Activated CD4-positive, alpha-beta T cell treated with anti-CD3 and anti-CD28 coated beads, Interleukin-2, amount 10 ng/mL, durations not matched to agents 7 days and 5 days (primary cell): ENCODE measurements at places on chromosomes 3 and 15. TPM values are rescaled to one million over a fixed set of nuclear protein-coding genes. Genes with fewer than 3 reads are reported as not detected.

The GOLGA8H gene
- total RNA-seq = not detected

The COL6A5 gene
- not detected for total RNA-seq

The THSD4 gene
- not detected for total RNA-seq

The UROC1 gene
- total RNA-seq = not detected

The ARNT2 gene
- not detected for total RNA-seq

The IQCH gene
- 0.77 TPM for total RNA-seq

The PLSCR2 gene
- not detected for total RNA-seq

The TMEM158 gene
- 0.55 TPM for total RNA-seq

The FSTL1 gene
- total RNA-seq = 0.37 TPM

The ENTPD3 gene
- not detected for total RNA-seq

The OR5K2 gene
- total RNA-seq = not detected

The CORO2B gene
- total RNA-seq = not detected

GRCh38 chr15:36428102-36428845, 151.2 kb upstream of the CDIN1 start:
- no peak for DNase-seq

DNA sequence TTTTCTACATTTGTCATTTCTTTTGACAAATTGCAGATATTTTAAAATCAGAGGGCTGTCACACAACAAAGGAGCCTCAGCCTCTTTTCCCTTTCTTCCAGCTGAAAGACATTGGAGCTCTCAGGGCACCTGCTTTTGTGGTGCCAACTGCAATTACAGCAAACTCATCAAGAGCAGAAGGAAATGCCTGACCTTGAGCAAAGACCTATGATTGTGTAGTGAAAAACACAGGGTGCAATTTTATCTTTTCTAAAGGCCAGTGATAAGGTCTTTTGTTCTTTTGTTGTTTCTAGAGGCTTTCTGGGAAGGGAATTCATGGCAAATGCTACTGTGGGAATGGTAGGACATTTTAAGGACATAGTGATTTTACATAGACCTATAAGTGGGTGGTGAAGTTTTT, 214.3 kb downstream of the OXSM start:
- no peak for DNase-seq

GRCh38 chr15:32966512-32966911, 228.0 kb downstream of the FMN1 start:
- no peak for DNase-seq

- DNase-seq = no peak
These were observed 38.4 kb downstream of the LIMD1 start for GRCh38 chr3:45632956-45633355.

DNA sequence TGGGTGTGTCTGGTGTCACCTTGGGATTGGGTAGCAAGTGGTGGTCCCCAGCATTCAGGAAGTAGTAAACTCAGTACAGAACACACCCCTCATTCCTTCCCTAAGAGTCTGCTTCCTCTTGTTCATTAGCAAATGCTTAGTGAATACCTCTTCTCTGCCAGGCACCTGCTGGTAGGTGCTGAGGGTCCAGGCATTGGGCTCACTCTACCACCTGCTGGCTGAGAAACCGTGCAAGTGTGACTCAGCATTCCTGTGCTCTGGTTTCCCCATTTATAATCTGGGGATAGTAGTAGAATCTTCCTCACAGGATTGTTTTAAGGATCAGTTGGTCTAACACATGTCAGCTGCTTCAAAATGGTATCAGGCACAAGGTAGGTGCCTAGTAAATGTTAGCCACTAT, 4.8 kb downstream of the SHF start:
- no peak for DNase-seq

GRCh38 chr3:62183969-62184368, 189.4 kb downstream of the FEZF2 start:
- DNase-seq = no peak

DNA sequence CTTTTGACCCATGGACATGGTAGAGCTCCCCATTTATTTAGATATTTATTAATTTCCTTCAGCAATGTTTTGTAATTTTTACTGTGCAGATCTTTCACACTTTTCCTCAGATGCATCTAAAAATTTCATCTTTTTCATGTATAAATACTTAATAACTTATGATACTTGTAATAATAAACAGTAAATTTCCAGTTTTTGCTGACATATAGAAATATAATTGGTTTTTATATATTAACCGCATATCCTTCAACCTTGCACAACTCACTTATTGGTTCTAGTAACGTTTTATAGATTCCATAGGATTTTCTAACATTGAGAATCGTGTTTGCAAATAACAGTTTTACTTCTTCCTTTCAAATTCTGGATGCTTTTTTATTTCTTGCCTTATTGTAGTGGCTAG, 3.5 kb upstream of the ZNF621 start:
- DNase-seq = no peak

DNA sequence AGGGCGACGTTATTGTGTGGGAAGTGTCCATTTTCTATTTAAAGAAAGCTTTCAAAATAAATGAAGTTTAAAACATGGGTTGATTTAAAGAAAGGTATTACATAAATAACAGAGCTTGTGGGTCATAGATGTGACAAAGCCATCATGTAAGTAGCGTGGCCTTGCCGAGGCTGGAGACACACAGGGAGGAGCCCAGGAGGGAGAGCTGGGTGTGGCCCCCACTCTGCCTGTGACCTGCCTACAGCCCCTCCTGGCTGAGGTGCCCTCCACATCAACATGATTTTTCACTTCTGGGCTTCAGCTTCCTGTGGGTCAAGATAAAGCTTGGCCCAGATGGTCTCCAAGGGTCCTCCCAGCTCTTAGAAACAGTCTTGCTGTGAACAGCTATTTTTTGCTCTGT, 12.5 kb upstream of the MGLL start:
- DNase-seq = no peak

GRCh38 chr15:79067072-79067833, 23.3 kb downstream of the RASGRF1 start:
- no peak for DNase-seq

DNA sequence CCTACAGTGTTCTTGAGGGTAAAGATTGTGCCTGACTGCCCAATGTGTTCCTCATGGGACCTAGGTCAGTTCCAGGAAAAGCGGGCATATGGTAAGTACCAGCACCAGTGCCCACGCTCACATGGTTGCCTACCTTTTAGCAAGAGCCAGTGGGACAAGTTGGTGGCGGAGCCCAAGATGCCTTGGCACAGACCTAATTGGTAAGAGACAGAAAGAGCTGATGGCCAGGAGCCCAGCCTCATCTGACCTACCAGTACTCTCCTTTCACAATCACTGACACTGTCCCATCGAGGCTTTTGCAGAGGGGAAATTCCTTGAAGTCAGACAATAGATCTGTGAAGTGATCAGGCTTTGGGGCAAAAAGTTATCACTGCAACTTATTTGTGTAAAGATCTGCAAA, 98.4 kb upstream of the BCL6 start:
- DNase-seq = no peak

- no peak for DNase-seq
These were observed 25.7 kb downstream of the IQSEC1 start for GRCh38 chr3:13047296-13048165.

DNA sequence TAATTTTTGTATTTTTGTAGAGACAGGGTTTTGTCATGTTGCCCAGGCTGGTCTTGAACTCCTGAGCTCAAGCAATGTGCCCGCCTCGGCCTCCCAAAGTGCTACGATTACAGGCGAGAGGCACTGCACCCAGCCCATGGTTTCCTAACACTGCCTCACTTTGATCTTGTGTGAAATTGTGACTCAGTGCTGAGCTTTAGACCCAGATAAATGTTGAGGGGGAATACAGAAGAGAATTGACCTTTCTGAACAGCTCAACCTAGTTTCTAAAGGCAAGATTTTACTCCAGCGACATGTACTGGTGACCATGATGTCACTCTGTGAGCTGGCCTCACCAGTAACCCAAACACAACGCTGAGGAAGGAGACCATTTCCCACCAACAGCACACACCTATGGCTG, 73.5 kb downstream of the ATP1B3 start:
- DNase-seq = no peak

DNA sequence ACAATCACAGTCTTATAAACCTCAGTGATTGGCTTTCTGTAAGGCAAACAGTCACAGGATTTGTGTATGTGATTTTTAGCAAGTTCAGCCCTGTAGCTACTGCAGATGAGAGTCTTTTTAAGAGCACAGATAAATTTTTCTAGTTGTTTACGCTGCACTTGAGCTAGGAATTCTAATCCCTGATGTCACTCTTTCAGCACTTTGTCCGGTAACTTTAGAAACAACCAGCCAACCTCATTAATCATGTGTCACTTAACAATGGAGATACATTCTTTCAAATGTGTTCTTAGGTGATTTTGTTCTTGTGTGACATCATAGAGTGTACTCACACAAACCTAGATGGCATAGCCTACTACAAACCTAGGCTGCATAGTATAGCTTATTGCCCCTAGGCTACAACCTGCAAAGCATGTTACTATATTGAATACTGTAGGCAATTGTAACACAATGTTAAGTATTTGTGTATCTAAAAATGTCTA, 36.8 kb upstream of the GOLGA6L2 start:
- DNase-seq = no peak

DNA sequence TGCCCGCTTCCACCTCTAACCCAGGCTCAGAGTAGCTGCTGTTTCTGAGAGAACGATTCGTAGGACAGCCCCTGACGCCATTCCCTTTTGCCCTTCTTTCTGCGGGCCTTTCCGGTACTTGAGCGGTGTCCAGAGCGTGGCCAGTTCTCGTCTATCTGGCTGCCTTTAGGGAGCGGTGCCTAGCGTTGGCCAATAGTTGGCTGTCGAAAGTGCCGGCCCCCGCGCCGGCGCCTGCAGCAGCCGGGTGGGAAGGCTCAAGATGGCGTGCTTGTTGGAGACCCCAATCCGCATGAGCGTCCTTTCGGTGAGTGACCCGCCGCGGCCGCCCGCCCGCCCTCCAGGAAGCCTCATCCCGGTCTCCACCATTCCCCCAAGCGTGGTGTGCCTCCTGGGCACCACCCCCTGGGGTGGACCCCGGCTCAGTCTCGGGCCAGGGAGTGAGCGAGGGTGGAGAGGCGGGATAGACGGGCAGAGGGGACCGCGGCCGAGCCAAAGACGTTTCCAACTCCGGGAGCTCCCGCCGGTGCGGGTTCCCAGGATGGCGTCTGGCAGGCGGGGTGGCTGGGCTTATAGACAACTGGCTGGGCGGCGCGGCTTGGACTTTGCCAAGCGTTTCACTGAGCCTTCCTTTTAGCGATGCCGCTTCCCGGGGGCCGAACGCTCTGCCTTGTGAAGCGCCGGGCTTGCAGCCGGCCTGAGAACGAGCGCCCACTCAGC, at the start of gene ARMC8:
Gene ARMC8 (plus strand): TSS at position 6 of the 717 bp plus-strand sequence. CDS start 254 bp downstream, at position 260.
- peak; percentile 41 for DNase-seq

DNA sequence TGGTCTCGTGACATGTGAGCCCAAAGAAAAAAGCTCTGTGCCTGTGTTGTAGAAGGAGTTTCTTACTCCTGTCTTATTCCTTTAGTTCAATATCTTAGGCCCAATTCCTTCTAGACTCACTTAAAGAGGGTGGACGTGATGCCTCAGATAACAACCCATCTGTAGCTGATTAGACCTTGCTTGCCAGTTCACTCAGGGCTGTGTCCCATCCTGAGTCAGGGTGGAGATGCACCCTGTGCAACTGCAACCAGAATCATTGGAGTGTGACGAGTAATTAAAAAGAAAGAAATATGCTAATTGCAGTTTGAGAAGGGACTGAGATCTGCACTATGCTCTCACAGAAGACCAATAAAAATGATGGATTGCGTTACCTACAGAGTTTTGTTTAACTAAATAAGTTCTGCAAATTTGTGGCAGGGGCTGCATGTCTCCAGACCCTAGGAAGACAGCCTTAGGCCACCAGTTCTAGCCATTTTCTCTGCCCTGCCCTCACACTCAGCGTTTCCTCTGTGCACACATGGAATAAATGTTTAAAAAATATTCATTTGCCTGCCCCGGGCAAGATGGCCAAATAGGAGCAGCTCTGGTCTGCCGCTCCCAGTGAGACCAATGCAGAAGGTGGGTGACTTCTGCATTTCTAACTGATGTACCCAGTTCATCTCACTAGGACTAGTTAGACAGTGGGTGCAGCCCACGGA, 83.0 kb downstream of the MOBP start:
- no peak for DNase-seq

- no peak for DNase-seq
These were observed 43.2 kb upstream of the FGD5 start for GRCh38 chr3:14775563-14775962.

DNA sequence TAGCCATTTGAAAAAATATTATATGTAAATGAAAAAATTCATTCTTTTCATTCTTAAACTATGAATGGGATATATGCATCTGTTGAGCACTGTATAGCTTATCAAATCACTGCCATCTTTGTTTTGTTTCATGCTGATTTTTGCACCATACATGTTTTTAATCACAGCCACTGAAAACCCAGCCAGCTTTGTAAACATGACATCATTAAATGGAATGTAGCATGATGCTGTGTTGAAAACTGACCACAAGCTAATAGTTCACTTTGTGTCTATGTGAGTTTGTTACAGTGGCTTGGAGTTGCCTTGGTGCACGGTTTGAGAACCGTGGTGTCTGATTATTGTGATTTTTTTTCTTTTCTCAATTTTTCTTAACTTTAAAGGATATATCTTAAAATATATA, 75.7 kb downstream of the GMPS start:
- no peak for DNase-seq

DNA sequence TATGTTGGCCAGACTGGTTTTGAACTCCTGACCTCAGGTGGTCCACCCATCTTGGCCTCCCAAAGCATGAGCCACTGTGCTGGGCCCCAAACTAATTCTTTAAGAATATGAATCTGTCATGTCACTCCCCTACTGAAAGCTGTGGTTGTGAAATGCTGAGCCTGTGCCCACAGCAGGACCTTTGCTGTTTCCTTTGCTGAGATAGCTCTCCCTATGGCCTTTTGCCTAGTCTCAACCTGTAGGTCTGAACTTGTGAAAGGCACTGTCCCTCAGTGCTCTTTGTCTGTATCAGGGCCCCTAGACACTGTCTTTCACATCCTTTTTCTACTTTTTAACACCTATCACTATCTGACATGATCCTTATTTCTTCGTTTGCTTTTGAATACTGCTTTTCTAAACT, 62.7 kb upstream of the CCR4 start:
- DNase-seq = no peak

GRCh38 chr15:23764716-23765115, 77.6 kb upstream of the NDN start:
- DNase-seq = no peak

DNA sequence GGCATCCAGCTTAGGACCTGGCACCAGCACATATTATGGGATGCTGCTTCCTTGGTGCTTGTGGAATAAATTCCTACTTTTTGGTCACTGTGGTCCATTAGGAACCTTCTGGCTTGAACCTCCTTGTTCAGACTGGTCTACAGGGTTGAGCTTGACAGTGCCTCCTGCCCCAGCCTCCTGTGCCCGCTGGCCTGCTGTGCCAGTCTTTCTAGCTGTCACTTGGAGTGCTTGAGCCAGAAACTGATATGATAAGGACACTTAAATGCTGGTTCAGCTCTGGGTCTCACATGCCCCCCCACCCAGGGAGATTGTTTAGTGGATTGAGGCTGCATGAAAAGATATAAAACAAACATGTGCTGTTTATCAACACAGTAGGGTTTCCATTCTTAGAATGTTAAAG, 147.8 kb downstream of the SLCO3A1 start:
- DNase-seq = no peak
